ENCODE measurements at places on chromosomes 6 and 20.

DNA sequence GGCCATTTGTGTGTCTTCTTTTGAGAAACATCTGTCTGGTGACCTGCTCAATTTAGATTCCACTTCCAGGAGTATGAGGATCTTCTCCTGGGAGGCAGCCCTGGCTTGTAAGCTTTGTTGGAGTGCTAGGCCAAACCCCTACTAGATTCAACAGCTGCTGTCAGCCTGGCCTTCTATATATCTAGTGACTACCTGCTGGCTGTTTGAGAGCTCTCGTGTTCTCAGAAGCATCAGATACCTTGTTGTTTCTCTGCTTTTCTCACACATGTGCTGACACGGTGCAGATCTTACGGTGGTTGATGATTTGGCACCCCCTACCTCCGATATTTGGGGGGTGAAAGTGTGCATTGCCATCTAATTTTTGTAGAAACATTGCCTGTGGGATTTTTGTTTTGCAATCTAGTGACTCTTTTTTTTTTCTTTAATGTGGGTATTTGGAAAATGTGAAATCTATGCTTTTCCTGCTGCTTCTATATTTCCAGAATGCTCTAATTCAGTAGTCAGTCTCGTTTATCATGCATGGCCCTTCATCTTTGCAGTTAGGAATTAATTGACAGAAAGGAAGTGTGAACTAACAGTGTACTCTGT lies 4.7 kb downstream of the CCN2 start:
- DNase-seq, result no peak

- DNase-seq, result no peak
Observed at GRCh38 chr6:154499855-154500589, 10.5 kb downstream of the CNKSR3 start.

DNA sequence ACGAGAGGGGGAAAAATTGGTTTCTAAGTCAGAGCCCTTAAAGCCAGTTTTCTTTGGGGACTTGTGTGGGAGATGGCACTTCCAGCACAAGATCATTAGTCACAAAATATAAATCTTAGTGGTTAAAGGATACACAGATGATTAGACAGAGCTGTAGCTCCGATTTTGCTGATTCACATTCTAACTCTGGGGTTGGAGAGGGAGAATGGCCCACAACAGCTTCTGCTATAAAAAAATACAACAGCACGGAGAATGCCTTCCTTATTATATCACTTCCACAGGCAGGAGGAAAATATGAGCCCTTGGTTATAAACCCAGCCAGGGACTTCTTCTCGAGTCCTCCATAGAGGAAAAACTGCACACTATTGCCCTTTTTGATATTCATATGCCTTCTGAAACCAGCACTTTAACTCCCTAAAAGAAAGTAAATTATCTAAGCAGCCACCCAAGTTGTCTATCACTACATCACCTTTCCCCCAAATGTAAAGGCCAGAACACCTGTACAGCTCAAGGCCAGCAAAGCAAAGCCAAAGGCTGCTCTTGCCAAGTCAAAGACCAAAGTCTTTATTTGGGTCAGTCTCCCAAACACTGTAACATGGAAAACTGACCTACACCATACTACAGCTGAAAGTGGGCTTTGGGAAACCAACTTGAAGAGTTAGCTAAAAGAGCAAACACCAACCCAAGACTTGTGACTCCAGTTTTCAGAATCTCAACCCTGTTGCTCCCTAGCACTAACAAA lies 10.4 kb downstream of the MRPL14 start:
- no peak for DNase-seq

- peak; percentile 76 for DNase-seq
Observed at GRCh38 chr6:129766959-129767728, 57.2 kb upstream of the ARHGAP18 start.

- DNase-seq, result no peak
Observed at GRCh38 chr20:17014217-17014616, 212.6 kb upstream of the PCSK2 start.

GRCh38 chr20:53751620-53752318 lies 158.1 kb upstream of the ZNF217 start:
- DNase-seq, result no peak
